DMS153 (cell line): ENCODE measurements at places on chromosomes 3 and 15.

- no peak for DNase-seq
Observed at GRCh38 chr3:111588527-111588926, 6.6 kb downstream of the ZBED2 start.

GRCh38 chr3:158711886-158712285 is 20.4 kb downstream of the RARRES1 start:
- DNase-seq, result no peak

- no peak for DNase-seq
Observed at GRCh38 chr3:179666436-179667035, 13.7 kb downstream of the USP13 start.

- DNase-seq, result no peak
Observed at GRCh38 chr15:85651548-85651947, 143.2 kb downstream of the KLHL25 start.

DNA sequence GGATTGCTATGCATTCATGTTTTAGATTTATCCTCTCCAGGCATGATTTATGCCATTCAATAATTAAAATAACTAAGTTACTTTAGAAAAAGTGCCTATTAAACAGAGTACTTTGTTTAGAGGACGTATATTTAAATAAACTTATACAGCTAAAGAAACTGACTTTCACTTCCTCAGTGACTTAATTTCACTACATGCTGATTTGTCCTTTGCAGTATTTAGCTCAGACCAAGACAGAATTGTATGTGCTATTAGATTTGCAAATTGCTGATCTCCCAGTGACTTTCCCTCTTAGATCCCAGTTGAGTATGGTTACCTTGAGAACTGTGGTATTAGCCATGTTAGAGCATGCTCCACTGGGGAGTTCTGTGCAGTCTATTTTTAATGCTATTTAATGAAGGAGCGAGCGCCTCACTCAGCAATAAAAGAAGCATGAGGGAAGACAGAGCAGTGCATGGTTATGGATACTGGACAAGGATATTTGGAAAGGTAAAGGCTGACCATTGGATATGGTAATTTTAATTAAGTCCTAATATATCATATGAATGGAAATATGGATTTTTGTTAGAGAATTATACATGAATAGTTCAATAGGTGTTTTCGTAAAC is 2.7 kb downstream of the ARPP21 start:
- DNase-seq, result no peak

DNA sequence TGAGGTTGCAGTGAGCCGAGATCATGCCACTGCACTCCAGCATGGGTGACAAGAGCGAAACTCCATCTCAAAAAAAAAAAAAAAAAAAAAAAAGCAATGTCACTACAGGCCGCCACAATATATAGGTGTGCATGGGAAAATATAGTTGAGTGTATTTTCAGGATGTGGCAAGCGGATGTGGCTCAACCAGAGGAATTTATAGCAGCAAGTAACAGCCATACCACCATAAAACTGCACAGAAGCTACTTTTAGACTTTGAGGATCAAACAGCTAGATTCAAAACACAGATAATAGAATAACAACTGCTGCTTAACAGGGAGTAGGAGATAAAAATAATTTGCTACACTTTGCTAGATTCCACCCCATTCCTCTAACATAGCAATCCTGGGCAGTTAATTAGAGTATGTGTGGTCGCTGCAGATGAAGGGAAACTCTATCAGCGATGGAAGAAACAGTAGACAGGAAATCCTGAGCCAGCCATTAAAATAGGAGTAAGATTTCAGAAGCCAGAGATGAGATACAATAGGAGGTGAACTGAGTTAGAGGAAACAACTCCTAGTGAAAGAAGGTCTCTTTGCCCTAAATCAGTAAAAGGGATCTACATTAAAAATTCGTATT is 318.7 kb upstream of the STT3B start:
- no peak for DNase-seq

DNA sequence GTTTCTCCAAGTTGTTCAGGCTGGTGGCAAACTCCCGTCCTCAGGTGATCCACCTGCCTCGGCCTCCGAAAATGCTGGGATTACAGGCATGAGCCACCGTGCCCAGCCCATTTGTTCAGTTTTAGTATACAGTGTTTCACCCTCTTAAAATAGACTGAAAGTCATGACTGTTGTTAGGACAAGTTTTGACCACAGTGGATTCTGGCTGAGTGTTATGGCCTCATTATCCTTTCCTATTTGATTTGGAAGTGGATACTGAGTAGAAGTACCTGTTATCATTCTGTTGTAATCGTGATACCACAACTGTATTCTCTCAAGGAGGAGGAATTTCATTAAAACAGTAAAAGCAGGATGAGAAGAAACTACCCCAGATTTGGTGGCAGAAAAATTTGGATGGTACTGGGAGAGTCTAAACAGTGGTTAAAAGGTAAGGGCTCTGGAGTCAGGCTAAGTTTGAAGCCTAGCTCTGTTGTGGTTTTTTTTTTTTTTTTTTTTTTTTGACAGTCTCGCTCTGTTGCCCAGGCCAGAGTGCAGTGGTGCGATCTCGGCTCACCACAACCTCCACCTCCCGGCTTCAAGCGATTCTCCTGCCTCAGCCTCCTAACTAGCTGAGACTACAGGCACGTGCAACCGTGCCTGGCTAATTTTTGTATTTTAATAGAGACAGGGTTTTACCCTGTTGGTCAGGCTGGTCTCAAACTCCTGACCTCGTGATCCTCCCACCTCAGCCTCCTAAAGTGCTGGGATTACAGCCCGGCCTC is 2.6 kb downstream of the MAP2K1 start:
- no peak for DNase-seq

DNA sequence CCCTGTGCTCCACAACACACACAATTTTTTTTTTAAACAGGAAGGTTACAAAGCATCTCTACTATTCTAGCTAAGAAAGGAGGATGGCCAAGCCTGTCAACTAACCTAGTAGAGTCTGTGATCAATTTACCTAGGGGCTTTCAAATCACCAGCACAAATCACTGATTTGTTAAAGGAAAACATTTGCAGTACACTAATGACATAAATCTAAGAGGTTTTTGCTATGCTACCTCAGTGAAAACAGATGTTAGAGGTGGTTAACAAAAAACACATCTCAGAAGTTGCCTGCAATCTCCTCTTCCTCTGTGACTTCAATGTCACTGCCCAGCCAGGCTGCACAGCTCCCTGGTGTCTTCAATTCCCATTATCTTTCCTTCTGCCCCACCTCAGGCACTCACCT is 72.0 kb downstream of the RAD18 start:
- no peak for DNase-seq

GRCh38 chr15:81869161-81869954 is 176.5 kb downstream of the MEX3B start:
- no peak for DNase-seq

DNA sequence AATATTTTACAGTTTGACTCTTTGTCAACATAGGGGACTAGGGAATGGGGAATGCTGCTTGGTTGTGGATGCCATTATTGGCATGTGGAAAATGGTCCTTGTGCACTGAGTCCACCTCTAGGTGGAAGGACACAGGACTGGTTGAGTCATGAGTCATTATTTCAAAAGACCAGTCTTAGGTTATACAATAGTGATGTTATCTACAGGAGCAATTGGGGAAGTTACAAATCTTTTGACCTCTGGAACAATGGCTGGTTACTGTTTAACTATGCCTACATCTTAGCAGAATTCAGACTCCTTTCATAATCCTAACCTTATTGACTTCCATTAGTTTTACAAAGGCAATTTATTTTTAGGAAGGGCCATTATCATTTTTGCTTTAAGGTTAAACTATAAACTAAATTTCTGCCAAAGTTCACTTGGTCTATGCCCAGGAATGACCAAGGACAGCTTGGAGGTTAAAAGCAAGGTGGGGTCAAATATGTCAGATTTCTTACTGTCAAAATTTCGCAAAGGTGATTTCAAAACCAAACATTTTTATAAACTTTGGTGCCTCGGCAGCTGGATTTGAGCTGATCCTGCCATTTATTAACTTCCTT is 11.8 kb upstream of the CCR8 start:
- no peak for DNase-seq

DNA sequence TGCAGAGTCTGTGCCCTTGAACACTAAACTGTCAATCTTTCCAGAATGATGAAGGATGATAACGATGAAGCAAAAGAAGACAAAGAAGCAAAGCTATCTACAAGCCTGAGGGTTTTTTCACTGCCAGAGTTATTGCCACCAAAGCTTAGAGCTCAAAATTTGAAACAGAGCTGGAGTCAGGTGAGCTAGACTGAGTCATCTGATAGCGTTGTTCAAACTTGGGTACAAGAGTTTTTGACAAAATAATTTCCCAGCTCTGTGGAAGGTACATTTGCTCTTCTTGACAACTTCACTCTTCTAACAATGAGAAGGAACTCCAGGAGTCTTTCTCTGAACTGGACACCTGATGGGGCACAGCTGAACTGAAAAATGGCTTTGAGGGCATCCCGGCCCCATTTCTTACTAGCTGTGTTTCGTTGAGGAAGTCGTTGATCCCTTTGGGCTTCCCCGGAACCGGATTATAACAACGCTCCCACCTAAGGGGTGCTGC is 715 bp downstream of the MCCC1 start:
- DNase-seq, result no peak

DNA sequence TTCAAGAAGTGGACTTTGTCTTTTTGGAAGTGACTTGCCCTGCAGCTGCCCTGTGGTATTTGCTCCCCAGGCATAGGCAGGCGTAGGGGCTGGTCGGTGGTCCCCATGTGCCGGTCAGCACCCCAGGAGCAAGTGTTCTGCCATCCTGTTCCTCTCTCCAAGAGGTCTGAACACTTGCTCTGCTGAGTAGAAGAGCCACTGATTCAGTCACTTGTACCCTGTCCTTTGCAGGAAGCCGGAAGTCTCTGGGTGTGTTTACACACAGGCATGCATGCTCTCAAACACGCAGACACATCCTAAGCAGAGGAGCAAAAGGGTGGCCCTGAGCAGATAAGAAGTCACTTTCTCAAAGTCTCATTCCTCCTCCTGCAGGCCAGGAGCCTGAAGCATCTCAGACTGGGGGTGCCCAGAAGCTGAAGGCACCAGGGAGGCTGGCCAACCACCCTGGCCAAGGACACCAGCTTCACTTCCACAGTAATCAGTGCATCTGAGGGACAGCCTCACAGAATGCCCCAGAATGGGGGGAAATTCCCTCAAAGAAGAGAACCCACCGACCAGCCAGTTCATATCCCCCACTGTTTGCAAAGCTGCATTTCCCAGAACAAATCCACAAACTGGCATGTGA is 88.7 kb upstream of the POMGNT2 start:
- DNase-seq, result no peak

DNA sequence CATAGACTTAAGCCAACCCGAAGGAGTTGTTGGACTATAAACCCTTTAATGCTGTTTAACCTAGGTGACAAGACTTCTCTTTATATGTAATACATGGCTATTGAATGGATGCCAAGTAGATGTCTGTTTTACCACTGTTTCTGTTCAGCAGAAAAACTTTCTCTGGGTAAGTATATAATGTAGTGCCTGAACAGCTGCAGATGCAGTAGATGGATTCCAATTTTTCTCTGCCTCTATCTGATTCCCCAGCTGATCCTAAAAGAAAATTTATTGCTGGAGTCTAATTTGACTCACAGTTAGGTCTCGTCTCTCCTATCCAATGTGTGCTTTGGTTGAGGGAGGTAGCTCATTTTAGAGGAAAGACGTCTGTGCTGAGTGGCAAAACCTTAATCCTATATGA is 256.5 kb upstream of the CBLB start:
- no peak for DNase-seq

DNA sequence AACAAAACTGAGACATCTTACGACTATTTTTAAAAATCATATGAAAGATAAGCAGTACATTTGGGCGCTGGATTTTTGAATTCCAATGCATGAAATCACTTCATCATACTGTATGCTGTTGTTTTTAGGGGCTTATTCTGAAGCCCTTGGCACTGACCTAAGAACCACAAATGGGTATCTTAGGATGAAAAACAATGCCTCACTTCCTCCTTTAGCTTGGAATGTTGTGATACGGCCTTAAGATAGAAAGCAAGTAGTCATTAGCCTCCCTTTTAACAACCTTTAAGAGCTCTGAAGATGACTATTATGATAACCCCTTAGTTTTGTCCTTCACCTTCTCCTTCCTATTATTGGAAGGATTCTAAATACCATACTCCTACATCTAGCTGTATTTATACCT is 289.8 kb downstream of the ARPP21 start:
- no peak for DNase-seq

DNA sequence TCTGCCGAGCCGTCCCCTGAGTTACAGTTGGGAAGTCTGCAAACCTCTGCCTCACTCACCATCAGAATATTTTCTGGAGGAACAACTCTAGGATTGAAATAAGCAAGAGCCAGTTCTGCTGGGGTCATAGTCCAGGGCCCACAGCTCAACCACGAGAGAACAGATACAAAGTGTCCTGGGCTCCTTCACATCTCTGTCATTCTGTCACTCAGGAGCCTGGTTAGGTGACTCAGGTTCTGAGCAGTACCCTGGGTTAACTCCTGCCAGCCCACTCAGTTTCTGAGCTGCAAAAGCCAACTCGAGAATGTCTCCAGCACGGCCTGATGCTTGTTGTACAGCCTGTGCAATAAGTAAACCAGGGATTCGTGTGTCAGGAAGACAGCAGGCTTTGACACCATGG is 155.7 kb downstream of the SLCO3A1 start:
- no peak for DNase-seq

DNA sequence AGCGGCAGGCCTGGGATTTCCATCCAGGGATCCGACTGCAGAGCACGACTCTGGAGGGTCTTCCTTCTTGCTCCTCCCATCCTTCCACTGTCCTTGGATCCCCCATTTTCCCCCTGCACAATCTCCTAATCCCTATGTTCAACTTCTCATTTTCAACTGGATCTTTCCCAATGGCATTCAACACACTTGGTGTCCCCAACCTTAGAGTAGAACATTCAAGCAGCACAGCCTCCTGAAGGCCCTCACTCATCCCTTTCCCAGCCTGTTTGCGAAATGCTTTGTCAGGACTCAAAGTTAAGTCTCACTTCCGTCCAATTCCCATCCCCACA is 32.3 kb downstream of the RPN1 start:
- no peak for DNase-seq

- peak; percentile 19 for DNase-seq
Observed at GRCh38 chr3:181727341-181728032, 15.8 kb downstream of the SOX2 start.

- DNase-seq, result no peak
Observed at GRCh38 chr15:78906316-78906620, 33.6 kb downstream of the MORF4L1 start.

- no peak for DNase-seq
Observed at GRCh38 chr3:176767385-176767784, 429.9 kb downstream of the TBL1XR1 start.

DNA sequence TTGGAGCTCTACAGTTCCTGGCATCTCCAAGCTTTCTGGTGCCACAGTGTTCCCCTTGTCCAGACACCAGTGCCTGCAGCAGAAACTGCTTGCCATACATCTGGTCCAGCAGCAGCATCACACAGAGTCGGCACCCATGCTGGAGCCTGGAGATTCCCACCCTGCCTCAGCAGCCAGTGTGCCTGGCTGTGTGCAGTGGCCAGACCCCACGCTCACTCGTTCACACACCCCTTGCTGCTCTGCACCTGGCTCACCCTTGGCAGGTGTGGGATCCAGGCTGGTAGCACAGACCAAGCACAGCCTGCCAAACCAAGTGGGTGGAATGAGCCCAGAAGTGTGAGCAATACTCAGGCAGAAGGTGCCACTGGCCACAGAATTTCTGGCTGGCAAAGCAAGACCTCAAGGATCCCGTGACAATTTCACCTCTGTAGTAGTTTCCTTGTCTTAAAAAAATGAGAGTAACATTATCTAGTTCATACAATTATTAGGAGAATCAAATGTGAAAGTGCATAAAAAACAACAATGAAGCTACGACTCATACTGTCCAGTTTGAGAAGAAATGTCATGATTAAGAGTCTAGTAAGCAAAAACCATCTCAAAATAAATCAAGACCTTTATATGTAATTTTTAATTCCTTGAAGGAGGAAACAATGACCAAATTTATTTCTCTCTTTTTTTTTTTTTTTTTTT is 22.9 kb upstream of the ZBED2 start:
- no peak for DNase-seq
